ENCODE measurements at places on chromosomes 2 and 18. TPM values are rescaled to one million over a fixed set of nuclear protein-coding genes. Genes with fewer than 3 reads are reported as not detected.

DNA sequence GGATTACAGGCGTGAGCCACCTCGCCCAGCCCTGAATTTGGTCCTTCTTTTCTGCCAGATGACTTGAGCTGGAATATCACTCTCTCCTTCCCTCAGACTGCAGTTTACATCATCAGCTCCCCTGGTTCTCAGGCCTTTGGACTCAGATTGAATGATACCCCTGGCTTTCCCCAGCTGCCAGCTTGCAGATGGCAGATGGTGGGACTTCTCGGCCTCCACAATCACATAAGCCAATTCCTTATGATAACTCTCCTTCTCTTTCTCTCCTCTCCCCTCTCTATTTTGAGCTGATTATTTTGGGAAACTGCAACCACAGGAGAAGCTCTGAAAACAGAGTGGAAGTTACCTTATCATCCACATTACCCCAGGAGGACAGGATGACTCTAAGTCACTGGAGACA, 33.4 kb upstream of the ATP8B1 start:
- no peak overlapping the region for H3K4me3 ChIP-seq
- H3K27me3 ChIP-seq, result no peaks in the 10 kb centered on the region
- no peaks in the 10 kb centered on the region for H3K36me3 ChIP-seq
- no peaks in the 10 kb centered on the region for H3K4me1 ChIP-seq
- H3K27ac ChIP-seq, result no peak overlapping the region
- no peak for DNase-seq

DNA sequence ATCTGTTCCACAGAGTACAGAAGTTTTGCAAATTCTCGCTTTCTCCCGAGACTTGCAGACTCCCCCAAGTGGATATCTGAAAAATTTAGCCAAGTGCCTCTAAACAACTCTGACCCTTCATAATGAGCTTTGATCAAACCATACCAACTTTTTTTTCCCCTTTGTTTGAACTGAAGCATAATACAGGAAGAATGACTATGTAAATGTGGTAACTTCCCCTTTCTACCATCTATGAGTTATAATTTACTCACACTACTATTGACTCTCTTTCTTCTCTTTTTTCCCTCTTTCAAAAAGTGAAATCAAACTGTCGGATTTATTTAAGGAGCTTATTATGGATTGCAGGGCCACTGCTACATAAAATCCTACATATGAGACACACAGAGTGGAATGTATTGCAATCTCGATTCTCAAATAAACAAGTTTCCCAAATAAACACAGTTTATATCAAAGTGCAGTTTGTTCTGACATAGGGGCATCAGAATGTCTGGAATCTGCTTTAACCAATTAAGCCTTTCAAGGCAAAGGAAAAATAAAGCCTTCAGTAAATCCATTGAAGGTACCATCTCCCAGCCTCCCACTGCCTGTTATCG, 1.4 kb upstream of the ZNF804A start:
- peak; percentile 29 for DNase-seq
- H3K27me3 ChIP-seq, result peaks cover 19% of the 10 kb centered on the region
- no peak overlapping the region for H3K4me3 ChIP-seq
- H3K27ac ChIP-seq, result peak overlapping the region; percentile 50

- H3K4me1 ChIP-seq, result peaks cover 7% of the 10 kb centered on the region
- no peak overlapping the region for H3K27ac ChIP-seq
- H3K27me3 ChIP-seq, result no peaks in the 10 kb centered on the region
- peaks cover 20% of the 10 kb centered on the region for H3K36me3 ChIP-seq
- no peak for DNase-seq
Measured at GRCh38 chr2:69168950-69169654, 156.1 kb downstream of the ANTXR1 start.

GRCh38 chr2:215441560-215442400, 5.9 kb upstream of the FN1 start:
- H3K4me1 ChIP-seq, result peaks cover 4% of the 10 kb centered on the region
- no peak overlapping the region for H3K4me3 ChIP-seq
- DNase-seq, result no peak
- H3K27me3 ChIP-seq, result no peaks in the 10 kb centered on the region

GRCh38 chr18:79540904-79541282, 138.7 kb upstream of the CTDP1 start:
- no peaks in the 10 kb centered on the region for H3K4me1 ChIP-seq
- H3K27me3 ChIP-seq, result no peaks in the 10 kb centered on the region
- H3K4me3 ChIP-seq, result no peak overlapping the region
- H3K36me3 ChIP-seq, result no peaks in the 10 kb centered on the region
- no peak overlapping the region for H3K27ac ChIP-seq

- no peak overlapping the region for H3K4me3 ChIP-seq
- no peak for DNase-seq
- H3K27ac ChIP-seq, result no peak overlapping the region
- no peaks in the 10 kb centered on the region for H3K36me3 ChIP-seq
- no peaks in the 10 kb centered on the region for H3K27me3 ChIP-seq
- H3K4me1 ChIP-seq, result no peaks in the 10 kb centered on the region
Measured at GRCh38 chr2:128654408-128654807, 335.7 kb upstream of the HS6ST1 start.

GRCh38 chr2:221818616-221819320, 246.7 kb upstream of the EPHA4 start:
- H3K27me3 ChIP-seq, result no peaks in the 10 kb centered on the region
- H3K36me3 ChIP-seq, result no peaks in the 10 kb centered on the region
- DNase-seq, result no peak
- no peak overlapping the region for H3K4me3 ChIP-seq

- no peak for DNase-seq
- H3K27ac ChIP-seq, result no peak overlapping the region
- H3K4me1 ChIP-seq, result peaks cover 3% of the 10 kb centered on the region
- H3K4me3 ChIP-seq, result no peak overlapping the region
Measured at GRCh38 chr2:86308356-86308755, 29.1 kb downstream of the REEP1 start.

DNA sequence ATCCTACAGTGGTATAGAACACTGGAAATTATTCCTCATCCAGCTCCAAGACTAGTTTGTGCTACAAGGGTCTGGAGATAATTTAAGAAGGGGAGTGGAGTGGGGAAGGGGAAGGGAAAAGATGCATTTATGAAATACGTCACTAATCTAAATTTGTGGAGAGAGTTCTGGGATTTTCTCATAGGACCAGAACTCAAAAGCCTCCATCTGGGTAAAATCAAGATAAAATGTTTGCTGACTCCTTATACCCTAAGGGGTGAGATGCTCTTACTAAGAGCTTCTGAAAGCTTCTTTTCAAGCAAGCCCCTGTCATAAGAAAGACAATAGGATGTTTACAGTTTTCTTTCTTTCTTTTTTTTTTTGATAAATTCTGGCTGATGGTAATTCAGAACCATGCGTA, 88.5 kb upstream of the RBMS1 start:
- no peak for DNase-seq
- H3K36me3 ChIP-seq, result no peaks in the 10 kb centered on the region
- no peak overlapping the region for H3K4me3 ChIP-seq
- H3K4me1 ChIP-seq, result peaks cover 8% of the 10 kb centered on the region

DNA sequence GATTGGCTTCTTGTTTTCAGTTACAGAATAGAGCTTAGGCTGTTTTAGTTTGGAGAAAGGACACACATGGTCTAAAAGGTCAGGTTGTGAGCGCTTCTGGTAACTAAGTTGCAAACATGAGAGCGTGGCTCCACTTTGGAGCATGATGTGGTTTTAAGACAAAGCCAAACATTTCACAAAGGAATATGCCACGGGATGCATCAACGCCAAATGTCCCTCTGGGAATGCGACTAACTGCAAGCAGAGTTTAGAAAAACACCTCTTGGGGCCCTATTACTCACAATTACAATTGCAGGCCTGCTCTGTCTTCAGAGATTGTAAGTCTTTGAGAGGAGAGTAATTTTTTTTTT, 25.4 kb downstream of the MYO7B start:
- H3K4me3 ChIP-seq, result no peak overlapping the region
- H3K27me3 ChIP-seq, result no peaks in the 10 kb centered on the region
- no peaks in the 10 kb centered on the region for H3K4me1 ChIP-seq
- no peak for DNase-seq
- no peak overlapping the region for H3K27ac ChIP-seq

GRCh38 chr18:48913775-48914174, 37.0 kb downstream of the SMAD7 start:
- no peak for DNase-seq
- H3K36me3 ChIP-seq, result no peaks in the 10 kb centered on the region
- peaks cover 22% of the 10 kb centered on the region for H3K4me1 ChIP-seq

- peak overlapping the region; percentile 74 for H3K27ac ChIP-seq
- peaks cover 11% of the 10 kb centered on the region for H3K4me1 ChIP-seq
- no peaks in the 10 kb centered on the region for H3K27me3 ChIP-seq
- no peak overlapping the region for H3K4me3 ChIP-seq
- peaks cover 33% of the 10 kb centered on the region for H3K36me3 ChIP-seq
Measured at GRCh38 chr2:218405086-218405745, 5.5 kb downstream of the CTDSP1 start.

THSD7B gene
- 0.03 TPM for polyA plus RNA-seq

GAREM1 gene
- polyA plus RNA-seq, result 3.0 TPM

GALR1 gene
- polyA plus RNA-seq, result not detected

SIX2 gene
- polyA plus RNA-seq, result 0.83 TPM

C1QL2 gene
- not detected for polyA plus RNA-seq

RAB31 gene
- 21.5 TPM for polyA plus RNA-seq

CYP27A1 gene
- 88.9 TPM for polyA plus RNA-seq

RNU2-63P gene
- not detected for polyA plus RNA-seq

ABCB11 gene
- polyA plus RNA-seq, result 0.02 TPM

All from lung (tissue), 17 donors.